Osteoblast (primary cell): ENCODE measurements at places on chromosomes 1 and 21.

DNA sequence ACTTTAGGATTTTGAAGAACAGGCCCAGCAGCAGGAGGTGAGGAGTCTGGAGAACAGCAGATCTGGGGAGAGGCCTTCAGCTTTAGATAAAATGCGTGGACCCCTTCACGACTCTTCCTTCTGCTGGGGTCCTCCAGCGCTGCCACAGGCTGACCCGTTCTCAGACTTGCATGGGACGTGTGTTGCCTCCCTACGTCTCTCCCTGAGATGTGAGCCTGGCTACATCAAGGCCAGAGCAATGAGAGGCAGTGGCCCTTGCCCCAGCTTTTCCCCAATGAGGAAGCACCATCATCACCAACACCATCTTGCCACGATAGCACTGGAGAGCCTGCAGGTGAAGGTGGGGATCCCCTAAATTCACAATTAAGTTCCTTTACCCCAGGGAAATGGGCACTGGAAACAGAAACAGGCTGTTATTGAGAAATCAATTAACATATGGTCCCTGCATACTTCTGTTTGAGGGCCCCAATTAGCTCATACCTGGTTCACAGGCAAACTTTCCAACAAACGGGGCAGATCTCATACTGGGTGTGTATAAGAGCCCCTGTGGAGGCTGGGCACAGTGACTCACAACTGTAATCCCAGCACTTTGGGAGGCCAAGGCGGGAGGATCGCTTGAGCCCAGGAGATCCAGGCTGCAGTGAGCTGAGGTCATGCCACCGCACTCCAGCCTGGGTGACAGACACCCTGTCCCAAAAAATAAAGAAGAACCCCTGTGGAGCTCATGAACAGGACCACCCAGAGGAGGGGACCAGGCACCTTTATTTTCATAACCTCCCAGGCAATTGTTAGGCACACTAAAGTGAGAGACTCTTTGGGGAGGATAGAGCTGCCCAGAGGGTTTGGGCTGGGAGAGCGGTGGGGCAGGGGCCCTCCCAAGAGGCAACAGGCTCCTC lies 12.1 kb upstream of the ADAMTSL4 start:
- DNase-seq, result peak; percentile 66

DNA sequence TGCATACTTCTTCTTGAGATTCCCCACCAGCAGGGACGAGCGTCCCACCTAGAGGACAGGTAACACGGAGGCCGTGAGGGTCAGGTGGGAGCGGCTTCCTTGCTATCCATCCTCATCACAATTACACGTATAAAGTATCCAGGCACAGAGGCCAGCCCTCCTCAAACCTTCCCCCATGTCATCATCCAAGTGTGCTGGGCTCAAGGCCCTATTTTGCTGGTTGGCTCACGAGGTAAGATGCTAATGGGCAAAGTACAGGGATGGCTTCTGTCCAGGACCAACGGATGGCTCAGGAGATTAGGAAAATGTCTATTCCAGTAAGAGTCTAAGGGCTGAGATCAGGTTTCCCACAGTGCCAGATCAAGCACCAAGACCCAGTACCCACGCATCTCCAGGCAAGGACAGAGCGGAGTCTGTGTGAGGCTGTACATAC lies 11.5 kb upstream of the A3GALT2 start:
- peak; percentile 58 for DNase-seq

DNA sequence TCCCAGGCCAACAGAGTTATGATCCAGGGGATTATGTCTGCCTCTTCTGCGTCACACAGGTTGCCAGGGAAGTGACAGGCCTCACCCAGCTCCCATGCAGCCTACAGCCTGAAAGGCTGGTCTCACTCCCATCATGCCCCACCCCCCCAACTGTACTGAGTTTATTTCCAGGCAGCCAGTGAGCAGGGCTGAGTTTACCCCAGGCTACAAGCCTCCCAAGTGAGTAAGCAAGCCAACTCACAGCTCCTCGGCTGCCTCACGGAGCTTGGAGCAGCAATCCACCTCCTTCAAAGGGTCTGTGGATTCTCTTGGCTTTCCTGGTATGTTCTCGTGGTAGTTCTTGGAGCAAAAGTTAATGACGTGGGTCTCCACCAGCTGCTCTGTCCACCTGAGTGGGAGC lies 1147.6 kb upstream of the ADGRL4 start:
- DNase-seq, result no peak

DNA sequence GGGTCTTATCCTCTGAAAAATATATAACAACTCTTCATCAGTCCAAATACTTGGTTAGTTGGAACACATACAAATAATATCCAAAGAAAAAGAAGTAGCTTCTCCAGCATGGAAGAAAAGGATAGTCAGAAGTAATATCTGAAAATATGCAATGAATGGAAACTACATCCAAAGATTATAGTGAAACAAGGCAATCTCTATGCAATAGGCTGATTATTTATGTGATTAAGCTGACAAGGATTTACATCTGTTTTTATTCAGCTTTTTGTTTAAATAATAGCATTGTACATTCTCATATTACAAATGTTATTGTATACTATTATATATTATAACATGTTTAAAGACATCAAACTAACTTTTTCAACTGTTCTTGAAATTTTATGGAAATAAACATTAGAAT lies 15.3 kb upstream of the TGFBR3 start:
- no peak for DNase-seq

GRCh38 chr1:226739696-226740065 lies 599 bp upstream of the ITPKB start:
- no peak for DNase-seq

GRCh38 chr1:106268070-106268469 lies 788.4 kb upstream of the PRMT6 start:
- no peak for DNase-seq
